ENCODE measurements at places on chromosomes 6 and 20. TPM values are rescaled to one million over a fixed set of nuclear protein-coding genes. Genes with fewer than 3 reads are reported as not detected.

COL20A1 gene
- total RNA-seq: 0.32 TPM

GNMT gene
- total RNA-seq: 1.2 TPM

FOXA2 gene
- total RNA-seq: not detected

- peak; percentile 41 for DNase-seq
These were observed 58.6 kb upstream of the DACT2 start for GRCh38 chr6:168377856-168378832.

CYP39A1 gene
- total RNA-seq: 2.8 TPM

- DNase-seq: no peak
These were observed 400.0 kb upstream of the CDH4 start for GRCh38 chr20:60851826-60852704.

SIRPB2 gene
- 27.3 TPM for total RNA-seq

DNA sequence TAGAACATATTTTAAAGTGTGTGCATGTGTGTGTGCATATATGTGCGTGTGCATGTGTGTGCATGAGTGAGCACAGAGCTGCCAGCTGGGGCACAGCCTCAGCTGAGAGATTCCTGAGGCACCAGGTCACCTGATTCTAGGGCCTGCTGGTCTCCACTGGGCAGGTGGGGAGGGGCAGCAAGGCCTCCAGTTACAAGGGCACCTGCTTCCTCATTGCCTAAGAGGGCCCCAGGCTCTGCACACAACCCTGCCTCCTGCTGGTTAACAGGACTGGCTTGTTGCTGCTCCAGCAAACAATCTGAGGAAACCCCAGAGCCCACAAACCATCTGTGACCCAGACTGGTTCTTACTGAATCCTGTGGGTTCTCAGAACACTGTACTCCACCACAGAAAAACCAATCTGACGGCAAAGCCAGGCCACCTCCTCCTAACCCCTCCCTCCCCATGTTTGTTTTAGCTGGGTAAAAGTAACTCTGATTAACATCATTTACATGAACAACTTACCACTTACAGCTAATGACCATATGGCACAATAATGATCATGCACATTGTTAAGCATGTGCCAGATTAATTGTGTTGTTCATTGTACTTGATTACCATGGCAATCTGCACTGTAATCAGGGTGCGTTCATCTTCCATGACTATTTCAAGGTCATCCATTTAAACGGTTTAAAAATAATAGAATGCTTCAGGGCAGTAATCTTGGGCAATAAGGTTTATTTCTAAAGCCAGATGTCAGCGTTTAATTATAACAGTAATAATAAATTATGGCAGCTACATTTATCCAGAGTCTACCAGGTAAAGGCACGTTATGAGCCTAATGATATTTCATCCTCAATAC, 23.1 kb upstream of the UBE2J1 start:
- peak; percentile 91 for DNase-seq

DNA sequence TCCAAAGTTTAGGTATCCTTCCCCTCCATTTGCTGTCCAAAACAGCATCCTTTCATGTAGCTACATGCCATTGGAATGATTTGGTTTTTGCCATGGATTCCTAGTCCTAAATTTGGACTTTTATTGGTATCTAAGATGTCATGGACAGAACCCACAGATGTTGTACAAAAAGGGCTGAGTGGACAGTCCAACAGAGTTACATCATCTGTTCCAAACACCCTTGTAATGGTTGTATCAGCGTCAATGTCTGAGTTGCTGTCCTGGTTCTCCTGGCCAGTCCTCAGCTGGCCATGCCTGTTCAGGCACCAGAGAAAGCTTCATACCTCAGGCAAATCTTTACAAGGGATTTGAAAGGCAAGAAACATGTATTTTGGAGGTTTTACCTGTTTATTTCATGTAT, 191.3 kb downstream of the ESR1 start:
- no peak for DNase-seq

FOXF2 gene
- not detected for total RNA-seq

- no peak for DNase-seq
These were observed 1.0 kb downstream of the TGM2 start for GRCh38 chr20:38164069-38164468.

LPIN3 gene
- 9.6 TPM for total RNA-seq

DNA sequence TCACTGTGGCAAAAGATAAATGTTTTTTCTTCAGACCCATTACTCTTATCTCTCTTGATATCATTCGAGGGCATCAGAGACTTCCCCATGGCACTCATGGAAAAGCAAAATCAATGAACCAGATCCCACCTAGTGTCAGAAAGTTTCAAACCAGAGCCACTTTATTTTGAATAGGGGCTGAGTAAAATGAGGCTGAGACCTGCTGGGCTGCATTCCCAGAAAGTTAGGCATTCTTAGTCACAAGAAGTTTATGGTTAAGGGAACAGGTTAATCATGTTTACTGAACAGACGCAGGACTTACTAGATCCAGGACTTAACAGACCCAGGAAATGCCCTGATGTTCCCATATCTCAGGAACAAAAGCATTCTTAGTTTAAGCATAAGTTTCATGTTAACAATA, 369.9 kb downstream of the BTBD3 start:
- no peak for DNase-seq

KIAA1755 gene
- total RNA-seq: 0.51 TPM

DNA sequence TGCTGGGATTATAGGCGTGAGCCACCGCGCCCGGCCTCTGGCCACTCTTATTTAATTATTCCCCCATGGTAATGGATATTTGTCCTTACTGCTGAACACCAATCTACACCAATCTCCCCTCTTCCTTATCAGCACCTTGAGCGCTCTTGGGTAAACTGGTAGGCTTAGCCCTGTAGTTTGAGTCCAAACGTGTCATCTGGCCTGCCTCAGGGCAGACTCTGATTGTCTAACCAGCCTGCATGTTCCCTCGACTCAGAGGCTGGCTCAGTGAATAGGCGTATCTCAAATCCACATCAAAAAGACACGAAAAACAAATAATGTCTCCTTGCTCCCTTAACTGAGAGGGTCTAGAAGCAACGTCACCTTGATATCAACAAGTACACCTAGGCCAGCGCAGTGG, 260.9 kb downstream of the TFAP2C start:
- no peak for DNase-seq

PKHD1 gene
- total RNA-seq: not detected

GRCh38 chr6:43748765-43749164, 21.2 kb upstream of the VEGFA start:
- DNase-seq: no peak

DNA sequence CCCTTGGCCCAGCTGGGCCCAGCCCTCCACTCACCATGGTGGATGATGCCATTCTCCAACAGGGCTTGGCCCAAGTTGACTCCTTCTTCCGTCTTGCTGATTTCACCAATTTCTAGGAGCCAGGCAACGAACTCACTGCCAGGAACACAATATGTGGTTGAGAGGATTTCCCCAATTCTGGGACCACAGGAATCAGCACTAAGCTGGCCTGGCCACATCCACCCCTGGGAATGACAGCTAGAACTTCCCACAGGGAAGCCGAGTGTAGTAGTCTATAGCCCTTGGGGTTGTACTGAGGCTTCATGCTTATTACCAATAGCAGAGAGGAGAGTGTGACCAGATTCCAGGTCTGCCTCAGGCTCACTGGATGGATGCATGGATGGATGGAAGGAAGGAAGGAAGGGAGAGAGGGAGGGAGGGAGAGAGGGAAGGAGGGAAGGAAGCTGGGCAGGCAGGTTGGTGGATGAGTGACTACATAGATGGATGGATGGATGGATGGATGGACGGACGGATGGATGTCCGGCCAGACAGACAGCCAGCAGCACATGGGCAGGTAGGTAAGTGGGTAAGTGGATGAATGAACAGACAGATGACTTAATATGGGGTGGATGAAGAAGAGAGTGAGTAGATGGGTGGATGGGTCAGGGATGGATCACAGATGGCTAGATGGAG, 146.5 kb downstream of the PREX1 start:
- peak; percentile 28 for DNase-seq

DNA sequence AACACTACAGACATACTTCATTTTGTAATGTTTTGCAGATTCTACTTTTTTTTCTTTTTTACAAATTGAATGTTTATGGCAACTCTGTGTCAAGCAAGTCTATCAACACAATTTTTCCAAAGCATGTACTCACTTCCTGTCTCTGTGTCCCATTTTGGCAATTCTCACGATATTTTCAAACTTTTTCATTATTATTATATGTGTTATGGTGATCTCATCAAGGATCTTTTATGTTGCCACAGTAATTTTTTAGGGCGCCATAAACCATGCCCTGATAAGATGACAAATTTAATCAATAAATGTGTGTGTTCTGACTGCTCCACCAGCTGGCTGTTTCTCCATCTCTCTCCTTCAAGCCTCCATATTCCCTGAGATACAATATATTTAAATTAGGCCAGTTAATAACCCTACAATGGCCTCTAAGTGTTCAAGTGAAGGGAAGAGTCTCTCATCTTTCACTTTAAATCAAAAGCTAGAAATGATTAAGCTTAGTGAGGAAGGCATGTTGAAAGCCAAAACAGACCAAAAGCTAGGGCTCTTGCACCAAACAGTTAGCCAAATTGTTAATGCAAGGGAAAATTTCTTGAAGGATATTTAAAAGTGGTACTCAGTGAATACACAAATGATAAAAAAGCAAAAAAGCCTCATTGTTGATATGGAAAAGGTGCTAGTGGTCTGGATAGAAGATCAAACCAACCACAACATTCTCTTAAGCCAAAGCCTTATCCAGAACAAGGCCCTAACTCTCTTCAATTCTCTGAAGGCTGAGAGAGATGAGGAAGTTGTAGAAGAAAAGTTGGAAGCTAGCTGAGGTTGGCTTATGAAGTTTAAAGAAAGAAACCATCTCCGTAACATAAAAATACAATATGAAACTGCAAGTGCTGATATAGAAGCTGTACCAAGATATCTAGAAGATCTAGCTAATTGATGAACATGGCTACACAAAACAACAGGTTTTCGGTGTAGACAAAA, 194.4 kb upstream of the TAB2 start:
- no peak for DNase-seq

UST gene
- total RNA-seq: 18.8 TPM

DNA sequence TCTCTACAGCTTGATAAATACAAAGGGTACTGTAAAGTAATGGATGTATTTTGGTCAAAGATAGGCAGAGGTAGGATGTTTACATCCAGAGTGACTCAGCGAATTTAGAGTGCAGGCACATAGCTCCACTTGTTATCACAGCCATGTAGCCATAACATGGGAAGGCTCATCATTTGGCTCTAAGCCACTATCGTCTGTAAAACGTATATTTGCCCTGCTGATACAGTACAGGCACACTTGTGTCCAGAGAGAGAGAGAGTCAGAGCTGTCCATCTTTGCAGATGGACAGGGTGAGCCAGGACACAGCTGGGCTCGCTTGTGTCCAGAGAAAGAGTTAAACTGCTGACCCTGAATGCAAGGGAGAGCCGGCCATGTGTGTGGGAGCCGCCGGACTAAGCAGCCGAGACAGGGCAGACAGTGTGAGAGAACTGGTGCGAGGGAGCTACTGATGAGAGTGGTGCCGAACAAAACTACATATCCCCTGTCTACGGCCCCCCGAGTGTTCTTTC, 619.0 kb downstream of the DOK5 start:
- DNase-seq: no peak

- DNase-seq: no peak
These were observed 17.9 kb downstream of the SLC22A2 start for GRCh38 chr6:160240691-160241084.

DNA sequence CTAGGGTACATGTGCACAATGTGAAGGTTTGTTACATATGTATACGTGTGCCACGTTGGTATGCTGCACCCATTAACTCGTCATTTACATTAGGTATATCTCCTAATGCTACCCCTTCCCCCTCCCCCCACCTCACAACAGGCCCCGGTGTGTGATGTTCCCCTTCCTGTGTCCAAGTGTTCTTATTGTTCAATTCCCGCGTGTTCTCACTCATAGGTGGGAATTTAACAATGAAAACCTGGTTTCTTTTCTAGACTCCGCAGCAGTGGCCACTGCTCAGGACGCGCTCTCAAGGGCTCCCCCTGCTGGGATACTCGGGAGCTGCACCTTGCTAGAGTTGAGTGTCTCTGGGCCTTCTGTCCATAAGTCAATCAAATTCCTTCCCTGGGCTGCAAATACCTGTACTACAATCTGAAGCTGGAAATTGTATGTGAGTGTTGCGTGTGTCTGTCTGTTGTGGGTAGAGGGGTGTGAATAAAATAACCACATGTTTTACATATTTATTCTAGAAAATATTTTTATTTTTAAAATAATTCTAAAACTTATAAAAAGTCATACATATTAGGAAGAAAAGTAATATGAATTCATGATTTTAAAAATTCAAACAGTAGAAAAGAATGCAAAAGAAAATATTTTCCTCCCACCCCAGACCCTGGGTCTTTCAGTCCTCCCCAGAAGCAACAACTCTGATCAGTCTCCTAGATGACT, 8.2 kb upstream of the CEP250 start:
- DNase-seq: peak; percentile 94

DNA sequence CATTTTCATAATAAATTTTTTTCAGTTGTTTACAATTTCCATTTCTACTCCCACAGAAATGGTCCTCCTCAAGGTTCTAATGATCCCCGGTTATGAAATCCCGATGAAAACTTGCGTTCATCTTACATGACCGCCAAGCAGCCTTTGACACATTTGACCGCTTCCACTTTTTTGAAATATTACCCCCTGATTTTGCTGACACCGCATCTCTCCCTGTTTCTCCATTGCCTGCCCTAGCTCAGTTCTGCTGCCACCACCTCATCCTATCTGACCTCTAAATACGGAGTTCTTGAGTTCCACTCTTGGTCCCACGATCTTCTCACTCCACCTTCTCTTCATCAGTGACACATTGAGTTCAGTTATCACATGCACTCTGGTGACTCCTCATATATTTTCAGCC, 74.1 kb downstream of the SLC35B3 start:
- DNase-seq: no peak

FNDC1 gene
- total RNA-seq: 0.19 TPM

CAGE1 gene
- not detected for total RNA-seq

DNA sequence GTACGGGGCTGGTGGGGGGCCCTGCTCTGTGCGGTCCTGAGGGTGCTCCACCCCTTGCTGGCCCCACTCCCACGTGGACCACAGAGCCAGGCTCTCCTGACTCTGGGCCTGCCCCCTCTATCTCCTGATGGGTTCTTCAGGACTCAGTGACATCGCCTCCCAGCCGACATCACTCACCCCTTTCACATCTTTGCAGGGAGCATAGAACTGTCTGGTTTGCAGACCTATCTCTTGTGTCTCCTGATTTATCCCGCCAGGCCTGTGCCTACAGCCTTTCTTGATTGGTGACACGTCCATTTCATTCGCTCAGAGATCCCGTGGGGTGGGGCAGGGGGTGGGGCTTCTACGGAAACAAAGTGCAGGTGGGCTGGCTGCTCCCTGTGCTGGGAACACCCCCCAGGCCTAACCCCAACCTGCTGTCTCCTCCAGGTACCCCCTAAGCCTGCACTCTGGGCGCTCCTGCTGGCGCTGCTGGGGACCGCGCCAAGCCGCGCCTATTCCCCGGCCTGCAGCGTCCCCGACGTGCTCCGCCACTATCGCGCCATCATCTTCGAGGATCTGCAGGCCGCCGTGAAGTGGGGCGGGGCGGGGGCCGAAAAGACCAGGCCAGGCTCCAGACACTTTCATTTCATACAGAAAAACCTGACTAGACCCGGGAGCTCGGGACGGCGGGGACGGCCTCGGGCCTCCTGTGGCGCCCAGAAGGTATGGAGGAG, 1.7 kb downstream of the C20orf204 start:
- DNase-seq: no peak
